Astrocyte of the spinal cord (primary cell): ENCODE measurements at places on chromosomes 11 and 22.

- no peak for DNase-seq
These were observed 15.8 kb downstream of the ACAT1 start for GRCh38 chr11:108137212-108137611.

- no peak for DNase-seq
These were observed 432.7 kb downstream of the TBC1D22A start for GRCh38 chr22:47195156-47195483.

DNA sequence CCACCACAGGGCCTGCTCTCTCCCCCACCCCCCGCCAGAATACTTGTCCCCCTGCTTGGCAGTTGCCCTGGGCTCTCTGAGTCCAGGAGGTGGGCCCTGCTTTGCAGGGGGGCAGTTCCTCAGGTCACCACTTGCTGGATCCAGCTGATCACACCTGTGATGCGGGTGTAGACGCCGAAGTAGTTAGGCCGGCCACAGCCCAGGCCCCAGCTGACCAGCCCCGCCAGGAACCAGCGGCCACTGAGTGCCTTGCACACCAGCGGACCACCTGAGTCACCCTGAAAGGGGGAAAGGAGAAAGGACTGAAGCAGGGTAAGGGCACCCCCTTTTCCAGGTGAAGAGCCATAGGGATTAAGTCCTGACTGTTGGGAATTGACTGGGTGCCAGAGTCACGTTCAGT, 14.4 kb downstream of the KCTD17 start:
- no peak for DNase-seq

- no peak for DNase-seq
These were observed 27.9 kb downstream of the SHANK3 start for GRCh38 chr22:50700387-50701075.

- DNase-seq, result peak; percentile 27
These were observed 2.0 kb downstream of the MAP3K11 start for GRCh38 chr11:65611758-65612603.

GRCh38 chr11:60241786-60242185, 1.2 kb downstream of the MS4A4E start:
- DNase-seq, result no peak
